ENCODE measurements at places on chromosomes 2 and 18.

- DNase-seq: no peak
These were observed 33.1 kb upstream of the HDAC4 start for GRCh38 chr2:239433777-239434403.

GRCh38 chr2:202122163-202122540 is 49.1 kb downstream of the KIAA2012 start:
- DNase-seq: no peak

DNA sequence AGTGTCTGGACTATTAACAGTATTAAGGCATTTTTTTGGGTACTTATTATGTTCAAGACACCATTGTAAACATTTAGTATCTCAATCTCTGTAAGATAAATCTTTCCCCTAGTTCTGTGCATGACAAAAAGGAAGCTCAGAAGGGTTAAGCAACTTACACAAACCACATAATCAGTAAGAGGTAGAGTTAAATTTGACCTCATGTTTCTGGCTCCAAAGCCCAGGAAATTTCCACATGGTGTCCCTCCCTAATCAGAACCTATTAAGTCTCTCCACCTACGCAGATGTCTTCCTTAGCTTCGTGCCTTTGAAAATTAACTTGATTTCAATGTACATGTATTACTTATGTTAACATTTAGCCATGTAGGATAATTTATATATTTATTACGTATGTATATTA is 2.0 kb downstream of the MFSD6 start:
- DNase-seq: no peak

- no peak for DNase-seq
These were observed 278.9 kb downstream of the SLC4A3 start for GRCh38 chr2:219906114-219907010.

GRCh38 chr18:57219964-57220363 is 73.1 kb downstream of the BOD1L2 start:
- DNase-seq: no peak

GRCh38 chr2:37711831-37712230 is 40.4 kb upstream of the CDC42EP3 start:
- no peak for DNase-seq

DNA sequence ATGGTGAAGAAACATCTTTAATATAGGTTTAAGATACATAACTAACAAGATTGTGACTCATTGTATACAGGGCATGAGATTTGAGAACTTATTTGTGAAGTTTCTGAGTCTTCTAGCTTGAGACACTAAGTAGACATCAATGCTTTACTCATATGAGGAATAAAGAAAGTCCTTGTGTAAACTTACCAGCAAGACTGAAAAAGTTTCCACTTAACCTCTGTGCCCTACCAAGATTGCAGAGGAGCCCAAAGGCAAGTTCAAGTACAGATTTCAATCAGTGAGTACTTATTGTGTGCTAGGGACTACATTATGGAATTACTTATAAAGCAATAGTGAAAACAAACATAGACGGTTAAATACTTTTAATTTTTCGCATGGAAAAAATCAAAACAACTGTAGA is 1041.2 kb upstream of the CELF4 start:
- no peak for DNase-seq

GRCh38 chr18:23539911-23540525 is 36.7 kb downstream of the RMC1 start:
- DNase-seq: no peak

DNA sequence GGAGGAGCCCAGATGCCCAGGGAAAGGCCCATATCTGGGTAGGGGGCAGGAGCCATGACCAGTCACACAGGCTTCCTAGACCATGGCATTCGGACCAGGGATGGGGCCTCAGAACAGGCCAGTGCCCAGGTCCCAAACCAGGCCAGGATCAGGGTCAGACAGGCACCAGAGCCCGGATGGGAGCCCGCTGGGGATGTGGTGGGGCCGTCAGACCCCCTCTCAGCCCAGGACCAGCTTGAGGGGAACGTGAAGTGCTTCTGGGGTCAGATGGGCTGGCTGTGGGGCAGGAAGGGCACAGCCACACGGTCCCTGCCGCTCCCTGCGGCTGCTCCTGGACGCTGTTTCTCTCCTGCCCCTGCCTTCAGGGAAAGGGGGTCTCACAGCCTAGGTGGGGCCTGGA is 39.1 kb downstream of the SNED1 start:
- DNase-seq: no peak

DNA sequence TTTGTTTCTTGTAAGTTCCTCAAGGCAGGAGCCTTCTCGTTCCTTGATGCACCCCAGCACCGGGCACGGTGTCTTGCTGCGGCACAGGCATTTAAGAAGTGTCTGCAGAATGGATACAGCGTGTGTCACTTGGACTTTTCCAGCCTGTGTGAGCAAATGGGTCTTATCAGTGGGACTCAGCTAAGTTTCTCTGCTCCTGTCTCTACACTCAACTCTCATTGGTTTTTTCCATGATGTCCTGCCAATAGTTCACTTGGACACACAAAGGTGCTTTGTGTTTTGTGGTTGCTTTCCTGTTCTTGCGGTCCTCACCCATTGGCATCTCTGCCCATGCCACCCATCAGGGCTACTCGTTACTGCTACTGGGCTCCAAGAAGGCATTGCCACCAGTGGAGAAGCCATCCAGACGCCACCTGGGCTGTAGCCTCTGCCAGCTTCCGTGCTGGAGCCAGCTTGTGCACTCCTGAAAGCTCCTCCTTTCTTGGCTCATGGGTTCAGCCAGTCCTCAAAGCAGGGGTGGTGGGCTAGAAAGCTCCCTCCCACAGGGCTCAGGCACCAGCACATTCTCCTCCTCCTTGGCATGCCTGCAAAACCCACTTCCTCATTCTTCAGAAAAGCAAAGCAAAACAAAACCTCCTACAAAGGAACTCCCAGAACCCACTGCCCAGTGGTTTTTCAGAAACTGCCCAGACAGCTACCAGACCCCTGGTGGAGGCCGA is 41.4 kb downstream of the IL1R2 start:
- DNase-seq: no peak

- DNase-seq: no peak
These were observed 5.9 kb downstream of the GBX2 start for GRCh38 chr2:236162031-236162845.

GRCh38 chr2:177464549-177464948 is 72.0 kb downstream of the AGPS start:
- DNase-seq: no peak
